ENCODE measurements at places on chromosomes 4 and X.

DNA sequence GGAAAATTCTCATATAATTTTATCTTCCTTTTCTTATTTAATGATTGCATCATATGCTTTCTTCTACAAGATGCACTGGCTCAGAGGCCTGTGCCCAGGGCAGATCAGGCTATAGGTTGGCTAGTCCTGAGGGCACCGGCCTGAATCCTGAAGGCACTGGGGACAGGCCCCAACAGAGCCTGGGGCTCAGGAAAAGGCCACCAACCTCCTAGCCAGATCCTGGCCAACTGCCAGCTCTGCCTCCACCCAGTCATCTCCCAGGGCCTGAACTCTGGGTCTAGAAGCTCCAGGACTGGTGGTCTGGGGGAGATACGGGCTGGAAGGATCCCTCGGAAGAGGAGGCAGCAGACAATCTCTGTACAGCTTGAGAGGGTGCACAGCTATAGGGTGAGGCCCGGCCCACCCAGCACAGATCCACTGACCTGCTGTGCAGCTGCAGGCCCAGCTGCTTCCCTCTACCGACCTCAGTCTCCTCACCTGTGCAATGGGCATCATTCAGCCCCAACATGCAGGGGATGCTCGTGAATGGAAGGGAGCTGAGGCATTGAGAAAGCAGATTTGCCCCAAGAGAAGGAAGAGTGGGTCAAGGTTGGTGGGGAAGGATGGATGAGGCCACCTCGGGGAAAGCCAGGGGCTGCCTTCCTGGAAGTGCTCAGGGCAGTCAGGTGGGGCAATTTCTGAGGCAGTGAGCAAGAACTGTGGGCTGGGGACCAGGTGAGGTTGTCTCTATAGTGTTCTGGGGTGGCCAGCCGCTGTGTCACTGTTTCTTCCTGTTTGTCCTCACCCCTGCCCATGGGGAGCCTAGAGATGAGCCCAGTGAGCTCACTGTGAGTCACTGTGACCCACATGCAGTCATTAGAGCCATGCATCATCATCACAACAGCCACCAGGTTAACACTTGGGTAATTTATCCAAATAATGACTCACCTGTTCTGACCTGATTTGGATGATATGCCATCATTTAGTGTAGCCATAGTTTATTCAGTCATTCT lies 22.4 kb upstream of the XAGE2 start:
- DNase-seq: no peak

GRCh38 chrX:47232803-47233332 lies at the start of gene USP11:
TSS of gene USP11 (plus strand) at chrX:47233009. CDS start at chrX:47233044, 35 bp downstream.
- no peak for DNase-seq

- no peak for DNase-seq
Measured at GRCh38 chrX:136630881-136631280, 17.1 kb upstream of the CD40LG start.

DNA sequence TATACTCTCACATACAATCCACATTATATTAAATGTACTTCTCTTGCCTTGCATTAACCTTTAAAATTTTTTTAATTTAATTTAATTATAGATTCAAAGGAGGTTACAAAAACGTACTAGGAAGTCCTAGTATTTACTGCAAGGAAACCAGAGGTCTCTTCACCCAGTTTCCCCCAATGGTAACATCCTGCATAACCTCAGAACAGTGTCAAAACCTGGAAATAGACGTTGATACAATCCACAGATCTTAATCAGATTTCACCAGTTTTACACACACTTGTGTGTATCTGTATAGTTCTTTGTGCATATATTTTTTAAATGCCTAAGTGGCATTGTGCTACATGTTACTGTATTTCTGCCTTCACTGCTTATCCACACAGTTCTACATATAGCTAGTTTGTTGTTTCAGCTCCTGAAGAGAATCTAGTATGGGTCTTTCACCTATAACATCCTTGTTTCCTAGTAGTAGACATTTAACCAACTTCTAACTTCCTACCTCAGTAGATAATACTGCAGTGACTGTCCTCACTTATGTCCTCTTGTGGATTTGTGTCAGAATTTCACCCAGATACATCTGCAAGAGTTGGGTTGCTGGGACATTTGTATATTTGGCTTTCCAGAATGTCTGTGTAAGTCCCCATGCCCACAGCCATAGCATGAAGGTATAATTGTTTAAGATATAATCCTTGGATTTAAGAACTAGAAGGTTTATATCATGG lies 103.2 kb downstream of the NFKB1 start:
- DNase-seq: no peak

GRCh38 chr4:167544391-167544790 lies 310.1 kb upstream of the SPOCK3 start:
- no peak for DNase-seq

DNA sequence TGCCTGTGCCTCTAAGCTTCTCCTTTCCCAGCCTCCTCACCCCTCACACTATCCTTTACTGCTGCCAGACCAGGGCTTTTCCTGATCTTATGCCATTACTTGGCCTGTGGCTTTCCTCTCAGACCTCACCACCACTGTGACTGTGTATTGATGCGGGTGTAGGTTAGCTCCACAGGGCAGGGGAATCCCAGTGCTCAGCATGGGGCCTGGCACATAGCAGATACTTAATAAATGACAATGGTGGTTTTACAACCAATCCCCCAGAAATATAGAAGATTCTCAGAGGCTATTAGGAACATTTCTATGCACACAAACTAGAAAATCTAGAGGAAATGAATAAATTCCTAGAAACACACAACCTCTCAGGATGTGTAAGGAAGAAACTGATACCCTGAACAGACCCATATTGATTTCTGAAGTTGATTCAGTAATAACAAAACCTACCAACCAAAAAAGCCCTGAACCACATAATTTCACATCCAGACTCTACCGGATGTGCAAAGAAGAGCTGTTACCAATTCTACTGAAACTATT lies 129.6 kb upstream of the QRFPR start:
- DNase-seq: no peak

DNA sequence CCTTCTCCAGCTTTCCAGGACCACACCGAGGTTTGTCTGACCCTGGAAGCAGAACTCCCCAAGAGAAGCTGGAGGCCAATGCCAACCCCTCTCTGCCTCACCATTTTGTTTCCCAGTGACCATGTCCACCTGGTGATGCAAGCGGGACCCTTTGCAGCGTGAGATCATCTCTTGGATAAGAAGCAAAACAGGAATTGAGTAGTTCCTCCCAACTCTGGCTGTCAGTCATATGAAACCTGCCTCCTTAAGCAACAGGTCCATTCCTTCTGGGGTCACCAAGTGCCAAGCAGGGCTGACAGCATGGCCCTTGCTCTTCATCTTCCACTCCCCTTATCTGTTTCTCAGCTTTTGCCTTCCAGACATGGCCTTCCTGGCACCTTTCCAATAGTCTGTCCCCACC lies 41.3 kb upstream of the MTM1 start:
- no peak for DNase-seq

DNA sequence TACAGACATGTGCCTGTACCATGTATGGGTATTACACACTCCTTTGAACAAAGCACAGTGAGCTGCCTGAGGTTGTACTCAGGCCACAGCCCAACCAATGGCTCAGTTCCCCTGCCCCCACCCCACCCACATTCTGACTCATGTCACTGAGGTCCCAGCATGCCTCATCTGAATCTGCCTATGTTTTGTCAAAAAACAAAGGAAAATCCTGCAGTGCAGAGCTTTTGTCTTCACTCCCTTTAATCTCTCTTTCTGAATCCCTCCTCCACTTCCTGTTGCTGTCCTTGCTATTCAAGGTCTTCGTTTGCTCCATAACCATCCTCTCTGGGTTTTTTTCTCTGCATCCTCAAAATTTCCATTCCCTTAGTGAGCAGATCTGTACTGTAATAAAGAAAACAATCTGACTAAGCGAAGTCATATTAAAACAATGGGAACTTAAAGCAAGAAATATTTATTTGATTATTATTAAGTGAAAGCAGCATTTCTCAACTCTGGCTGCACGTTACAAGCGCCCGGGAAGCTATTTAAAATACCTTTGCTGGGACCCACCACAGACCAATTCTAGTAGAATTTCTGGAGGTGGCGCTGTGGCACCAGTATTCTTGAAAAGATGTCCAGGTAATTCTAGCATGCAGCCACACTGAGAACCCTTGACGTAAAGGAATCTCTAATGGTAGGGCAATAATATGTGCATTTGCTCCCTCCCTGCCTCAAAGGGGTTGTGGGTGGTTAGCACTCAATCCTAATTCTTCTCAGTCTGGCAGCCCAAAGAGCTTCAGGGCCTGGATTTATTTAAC lies 8.7 kb downstream of the GUCY2F start:
- DNase-seq: no peak

DNA sequence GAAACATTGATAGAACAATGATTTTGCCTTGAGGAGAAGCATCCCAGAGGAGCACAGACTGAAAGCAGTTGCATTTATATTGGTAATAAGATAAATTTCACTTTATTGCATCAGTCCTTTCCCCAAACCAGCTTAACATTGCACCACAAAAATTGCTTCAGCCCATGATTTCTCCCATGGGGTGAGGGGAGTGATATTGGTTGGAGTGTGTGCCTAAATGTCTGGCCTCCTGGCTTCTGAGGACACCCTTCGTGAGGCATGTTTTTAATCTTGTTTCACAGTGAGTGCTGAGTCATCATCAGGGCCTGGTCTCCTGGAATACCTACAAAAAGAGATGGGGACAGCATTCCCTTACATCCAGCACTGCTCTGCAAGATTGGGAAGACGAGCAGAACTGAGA lies 487.9 kb downstream of the C4orf33 start:
- peak; percentile 22 for DNase-seq

All from AG09319 (cell line).